ENCODE measurements at places on chromosomes 1 and 21. TPM values are rescaled to one million over a fixed set of nuclear protein-coding genes. Genes with fewer than 3 reads are reported as not detected.

- no peaks in the 10 kb centered on the region for H3K4me1 ChIP-seq
- no peak overlapping the region for H3K4me3 ChIP-seq
- no peak for DNase-seq
- H3K27me3 ChIP-seq, result no peaks in the 10 kb centered on the region
- H3K27ac ChIP-seq, result peak overlapping the region; percentile 68
- H3K36me3 ChIP-seq, result no peaks in the 10 kb centered on the region
Measured at GRCh38 chr1:223087291-223088255, 55.5 kb downstream of the TLR5 start.

- no peaks in the 10 kb centered on the region for H3K36me3 ChIP-seq
- no peak overlapping the region for H3K27ac ChIP-seq
- no peak overlapping the region for H3K4me3 ChIP-seq
- H3K4me1 ChIP-seq, result no peaks in the 10 kb centered on the region
- H3K27me3 ChIP-seq, result no peaks in the 10 kb centered on the region
- no peak for DNase-seq
Measured at GRCh38 chr1:154212083-154212482, 6.0 kb upstream of the CFAP141 start.

DNA sequence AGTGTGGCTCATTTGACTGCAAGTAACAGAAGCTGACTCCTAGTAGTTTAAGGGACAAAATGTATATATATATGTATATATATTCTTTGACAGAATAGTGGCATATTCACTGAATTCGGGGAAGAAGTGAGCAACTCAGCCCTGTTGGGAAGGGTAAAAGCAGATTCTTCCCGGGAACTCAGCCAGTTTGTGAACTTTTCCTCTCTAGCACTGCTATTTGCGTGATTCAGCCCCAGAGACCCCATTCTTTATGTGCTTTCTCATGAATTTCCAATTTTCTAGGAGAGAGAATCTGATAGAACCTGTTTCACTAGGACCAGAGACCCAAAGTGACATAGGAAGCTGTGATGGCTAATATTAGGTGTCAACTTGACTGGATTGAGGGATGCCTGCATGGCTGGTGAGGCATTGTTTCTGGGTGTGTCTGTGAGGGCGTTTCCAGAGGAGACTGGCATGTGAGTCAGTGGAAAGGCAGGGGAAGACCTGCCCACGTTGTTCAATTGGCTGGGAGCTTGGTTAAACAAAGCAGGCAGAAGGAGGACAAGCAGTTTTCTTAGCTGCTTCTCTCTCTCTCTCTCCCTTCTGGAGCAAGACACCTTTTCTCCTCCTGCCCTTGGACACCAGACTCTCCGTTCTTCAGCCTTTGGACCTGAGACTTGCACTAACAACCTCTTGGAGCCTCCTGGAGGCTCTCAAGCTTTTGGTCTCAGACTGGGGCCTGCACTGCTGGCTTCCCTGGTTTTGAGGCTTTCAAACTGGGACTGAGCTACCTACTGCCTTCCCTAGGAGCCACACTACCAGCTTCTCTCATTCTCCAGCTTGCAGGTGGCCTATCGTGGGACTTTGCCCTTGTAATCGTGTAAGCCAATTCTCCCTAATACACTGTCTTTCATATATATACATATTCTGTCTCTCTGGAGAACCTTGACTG, 93.4 kb upstream of the KCNK1 start:
- no peak for DNase-seq
- no peaks in the 10 kb centered on the region for H3K27me3 ChIP-seq
- H3K4me3 ChIP-seq, result no peak overlapping the region
- no peaks in the 10 kb centered on the region for H3K4me1 ChIP-seq
- no peak overlapping the region for H3K27ac ChIP-seq

DNA sequence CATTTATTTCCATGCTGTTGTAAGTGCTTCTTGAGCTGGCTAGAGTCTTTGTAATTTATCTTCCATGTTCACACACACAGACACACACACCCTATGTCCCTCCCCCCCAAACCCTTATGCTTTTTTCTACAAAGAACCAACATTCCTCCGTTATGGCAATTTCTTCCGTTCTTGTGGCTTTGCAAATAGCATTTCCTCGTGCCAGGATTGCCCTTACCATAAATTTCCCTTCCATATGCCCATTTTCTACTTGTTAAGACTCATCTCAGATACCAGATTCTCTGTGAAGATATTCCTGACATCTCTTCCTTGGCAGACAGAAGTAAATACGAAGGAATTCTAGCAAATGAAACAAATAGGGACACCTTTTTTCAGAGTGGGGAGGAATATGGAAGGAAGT, 26.0 kb downstream of the RALGPS2 start:
- DNase-seq, result no peak
- H3K4me1 ChIP-seq, result no peaks in the 10 kb centered on the region
- H3K27ac ChIP-seq, result no peak overlapping the region

DNA sequence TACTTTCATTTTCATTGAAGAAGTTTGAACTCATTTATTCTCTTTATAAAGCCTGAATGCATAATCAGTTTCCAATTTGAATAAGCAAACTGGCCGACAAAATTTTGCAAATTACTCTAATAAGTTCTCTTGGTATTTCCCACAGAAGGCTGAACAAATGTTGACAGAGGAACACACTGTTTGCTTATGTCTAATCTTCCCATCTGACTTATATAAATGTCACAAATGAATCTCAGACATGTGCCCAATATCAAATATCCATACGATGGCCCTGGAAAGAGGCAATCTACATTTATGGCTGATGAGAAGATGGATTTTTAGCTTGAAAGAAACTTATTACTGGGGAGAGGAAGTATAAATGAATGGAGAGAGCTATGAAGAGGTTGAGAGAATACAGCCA, 380.6 kb upstream of the ZRANB2 start:
- H3K36me3 ChIP-seq, result no peaks in the 10 kb centered on the region
- no peak for DNase-seq
- H3K4me3 ChIP-seq, result no peak overlapping the region
- no peaks in the 10 kb centered on the region for H3K4me1 ChIP-seq
- H3K27ac ChIP-seq, result no peak overlapping the region
- H3K27me3 ChIP-seq, result no peaks in the 10 kb centered on the region

DNA sequence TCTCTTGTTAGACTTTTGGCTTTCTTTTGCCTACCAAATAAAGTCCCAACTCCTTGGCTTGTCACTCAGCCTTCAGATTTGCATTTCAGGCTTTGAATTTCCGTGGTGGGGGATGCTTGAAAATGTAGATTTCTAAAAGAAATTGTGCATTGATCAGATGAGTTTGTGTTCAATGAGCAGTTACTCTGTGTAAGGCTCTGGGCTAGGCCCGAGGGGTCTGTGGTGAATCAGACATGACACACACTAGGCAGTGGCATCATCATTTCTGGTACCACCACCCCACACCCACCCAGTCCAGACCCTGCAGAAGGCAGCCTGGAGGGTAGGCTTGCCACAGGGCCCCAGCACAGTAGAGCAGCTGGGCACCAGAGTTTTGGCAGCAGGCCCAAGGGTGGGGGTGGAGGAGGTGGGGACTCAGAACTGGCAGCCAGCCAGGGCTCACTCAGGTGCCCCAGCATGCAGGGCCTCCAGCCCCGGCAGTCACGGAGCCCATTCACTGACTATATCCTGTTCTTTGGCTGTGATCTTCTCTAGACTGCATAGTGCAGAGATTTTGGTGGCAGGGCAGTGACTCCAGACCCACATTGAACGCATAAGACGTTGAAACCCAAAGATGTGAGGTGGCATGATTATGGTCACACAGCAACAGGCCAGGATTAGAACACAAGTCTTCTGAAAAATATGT, 97.2 kb upstream of the ARTN start:
- DNase-seq, result no peak
- H3K36me3 ChIP-seq, result no peaks in the 10 kb centered on the region
- no peak overlapping the region for H3K4me3 ChIP-seq
- H3K27me3 ChIP-seq, result no peaks in the 10 kb centered on the region
- H3K4me1 ChIP-seq, result peaks cover 4% of the 10 kb centered on the region

- no peaks in the 10 kb centered on the region for H3K36me3 ChIP-seq
- no peak for DNase-seq
- H3K27me3 ChIP-seq, result no peaks in the 10 kb centered on the region
- H3K27ac ChIP-seq, result no peak overlapping the region
- H3K4me1 ChIP-seq, result no peaks in the 10 kb centered on the region
- H3K4me3 ChIP-seq, result no peak overlapping the region
Measured at GRCh38 chr1:40344597-40344996, 27.5 kb upstream of the COL9A2 start.

- H3K36me3 ChIP-seq, result no peaks in the 10 kb centered on the region
- H3K27me3 ChIP-seq, result no peaks in the 10 kb centered on the region
- H3K4me3 ChIP-seq, result no peak overlapping the region
- no peak for DNase-seq
Measured at GRCh38 chr1:29546496-29546895, 310.2 kb downstream of the PTPRU start.

DNA sequence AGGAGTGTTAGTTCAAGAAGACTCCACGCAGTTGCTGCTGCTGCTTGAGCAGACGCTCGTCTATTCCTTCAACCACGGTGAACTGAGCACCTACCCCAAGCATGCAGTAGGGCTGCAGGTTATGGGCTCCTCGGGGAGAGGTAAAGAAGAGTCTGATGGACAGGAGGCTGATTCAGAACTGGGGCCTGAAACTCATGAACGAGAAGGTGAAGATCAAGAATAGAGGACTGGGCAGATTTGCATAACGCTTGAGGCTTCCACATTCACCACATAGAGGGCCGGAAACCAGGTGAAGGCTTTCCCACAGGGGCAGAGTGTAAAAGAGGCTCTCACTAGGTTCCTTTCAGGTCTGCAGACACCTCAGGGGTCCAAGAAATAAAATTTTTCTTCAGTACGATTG, 9.1 kb downstream of the ABCA4 start:
- H3K4me3 ChIP-seq, result no peak overlapping the region
- DNase-seq, result peak; percentile 3
- no peaks in the 10 kb centered on the region for H3K27me3 ChIP-seq
- no peaks in the 10 kb centered on the region for H3K4me1 ChIP-seq

DNA sequence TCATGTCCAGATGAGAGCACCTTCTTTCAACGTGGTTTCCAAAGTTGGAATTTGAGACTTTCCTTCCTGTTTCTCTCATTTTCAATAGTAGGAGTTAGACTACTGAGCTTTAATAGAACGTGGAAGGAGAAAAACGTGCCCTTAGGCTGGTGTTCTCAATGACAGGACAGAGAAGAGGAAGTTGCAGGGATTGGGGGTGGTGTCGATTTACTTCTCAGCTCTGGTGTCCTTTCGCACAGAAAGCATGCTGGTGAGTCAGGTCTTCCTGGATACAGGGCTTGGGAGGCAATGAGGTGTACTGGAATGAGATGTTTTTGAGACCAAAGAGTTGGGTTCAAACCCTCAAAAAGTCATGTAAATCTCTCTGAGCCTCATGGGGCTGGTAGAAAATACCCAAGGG, 67.1 kb downstream of the HIVEP3 start:
- no peak overlapping the region for H3K27ac ChIP-seq
- H3K4me3 ChIP-seq, result no peak overlapping the region
- no peaks in the 10 kb centered on the region for H3K4me1 ChIP-seq
- DNase-seq, result no peak

DNA sequence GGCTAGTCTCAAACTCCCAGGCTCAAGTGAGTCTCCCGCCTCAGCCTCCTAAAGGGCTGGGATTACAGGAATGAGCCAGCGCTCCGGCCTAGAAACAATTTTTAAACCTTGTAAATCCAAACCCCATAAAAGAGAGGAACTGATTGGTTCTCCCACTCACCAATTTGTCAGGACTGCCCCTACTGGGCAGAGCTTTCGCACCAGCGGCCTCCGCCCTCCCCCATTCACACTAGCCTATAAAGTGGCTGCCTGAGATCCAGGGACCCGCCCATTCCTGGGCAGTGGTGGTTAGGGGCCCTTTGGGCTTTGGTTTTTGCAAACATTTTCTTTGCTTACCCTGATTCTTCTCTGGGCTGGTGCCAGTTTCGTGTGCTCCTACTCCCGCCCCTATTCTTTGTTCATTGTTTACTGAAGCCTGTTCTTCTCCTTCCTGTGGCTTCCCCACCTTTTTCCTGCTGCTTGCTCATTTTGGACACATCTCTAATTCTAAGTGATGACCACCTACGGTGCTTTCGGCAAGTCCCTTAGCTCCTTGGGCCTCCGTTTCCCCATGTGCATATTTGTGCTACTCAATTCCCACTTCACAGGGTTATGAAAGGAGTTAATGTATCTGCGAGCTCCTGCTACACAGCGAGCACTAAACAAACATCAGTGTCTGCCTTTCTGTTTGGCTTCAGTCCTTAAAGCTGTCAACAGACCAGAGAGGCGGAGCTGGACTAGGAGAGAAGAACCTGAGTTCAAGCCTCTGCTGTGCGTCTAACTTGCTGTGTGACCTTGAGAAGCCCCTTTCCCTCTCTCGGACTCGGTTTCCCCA, 39.8 kb upstream of the CLIC4 start:
- no peaks in the 10 kb centered on the region for H3K36me3 ChIP-seq
- H3K4me1 ChIP-seq, result no peaks in the 10 kb centered on the region
- DNase-seq, result peak; percentile 69

DNA sequence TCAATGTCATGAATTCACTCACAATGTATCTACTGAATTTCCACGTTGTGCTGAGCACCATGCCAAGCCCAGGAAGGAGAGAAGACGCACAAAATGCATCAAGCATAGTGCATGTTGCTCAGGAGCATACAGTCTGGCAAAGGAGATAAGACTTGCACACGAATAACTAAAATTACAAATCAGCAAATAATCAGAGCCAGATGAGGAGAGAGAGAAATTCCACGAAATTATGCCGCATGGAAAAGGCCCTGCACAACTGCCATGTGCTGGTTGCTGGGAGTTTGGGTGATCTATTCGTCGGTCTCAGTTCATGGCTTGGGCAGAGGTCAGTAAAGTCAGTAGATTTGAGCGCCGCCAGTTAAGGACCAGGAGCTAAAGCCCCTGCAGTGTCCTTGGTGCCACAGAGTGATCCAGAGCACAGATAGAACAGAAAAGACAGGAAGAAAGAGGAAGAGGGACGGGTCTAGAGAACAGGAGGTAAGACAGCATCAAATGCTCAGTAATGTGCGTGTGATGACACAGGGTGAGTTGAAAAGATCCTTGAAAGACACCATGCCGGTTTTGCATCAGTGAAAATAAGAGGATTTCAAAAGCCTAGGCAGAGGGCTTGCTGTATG, 55.1 kb upstream of the ZNF281 start:
- H3K27ac ChIP-seq, result no peak overlapping the region
- no peaks in the 10 kb centered on the region for H3K4me1 ChIP-seq
- DNase-seq, result no peak
- H3K27me3 ChIP-seq, result no peaks in the 10 kb centered on the region

PGLYRP4 gene
- total RNA-seq, result not detected

MRPS6 gene
- total RNA-seq, result 18.6 TPM

NBPF19 gene
- total RNA-seq, result 44.5 TPM

FLG gene
- total RNA-seq, result 0.28 TPM

CACNA1E gene
- total RNA-seq, result not detected

RYR2 gene
- total RNA-seq, result 0.88 TPM

MYBPH gene
- total RNA-seq, result not detected

TMPRSS3 gene
- total RNA-seq, result 4.4 TPM

RASSF5 gene
- total RNA-seq, result 0.77 TPM

ZNF684 gene
- 11.8 TPM for total RNA-seq
